Endodermal cell (in vitro differentiated cells): ENCODE measurements at places on chromosomes 6 and 20. TPM values are rescaled to one million over a fixed set of nuclear protein-coding genes. Genes with fewer than 3 reads are reported as not detected.

INSM1 gene
- 0.21 to 0.73 TPM (median 0.57 TPM) in 3 replicates for total RNA-seq

PCK1 gene
- not detected in 3 replicates for total RNA-seq

OR12D3 gene
- not detected in 3 replicates for total RNA-seq

HCK gene
- 0.40 to 0.70 TPM in 2 of 3 replicates, not detected in the other for total RNA-seq

SYNDIG1 gene
- 1.9 to 7.8 TPM (median 6.8 TPM) in 3 replicates for total RNA-seq

MYB gene
- 4.2 and 5.3 TPM in 2 replicates for total RNA-seq

TSHZ2 gene
- total RNA-seq = 0.07 and 0.25 TPM in 2 replicates

FNDC11 gene
- total RNA-seq = 2.4 and 2.7 TPM in 2 replicates

SRSF3 gene
- total RNA-seq = 536 and 574 TPM in 2 replicates

SLC35F1 gene
- total RNA-seq = 5.9 and 6.7 TPM in 2 replicates

ZC2HC1B gene
- total RNA-seq = not detected in 3 replicates

ZNF391 gene
- 8.1 to 9.6 TPM (median 9.2 TPM) in 3 replicates for total RNA-seq

HDGFL1 gene
- total RNA-seq = not detected in 2 replicates

HLA-DRB1 gene
- total RNA-seq = 9.3 to 12.5 TPM (median 9.9 TPM) in 3 replicates
